Right cardiac atrium (tissue), 5 donors: ENCODE measurements at places on chromosomes 3 and 15. TPM values are rescaled to one million over a fixed set of nuclear protein-coding genes. Genes with fewer than 3 reads are reported as not detected.
A peak's percentile ranks its signal among the peaks of the same experiment; 100 is the strongest.

DNA sequence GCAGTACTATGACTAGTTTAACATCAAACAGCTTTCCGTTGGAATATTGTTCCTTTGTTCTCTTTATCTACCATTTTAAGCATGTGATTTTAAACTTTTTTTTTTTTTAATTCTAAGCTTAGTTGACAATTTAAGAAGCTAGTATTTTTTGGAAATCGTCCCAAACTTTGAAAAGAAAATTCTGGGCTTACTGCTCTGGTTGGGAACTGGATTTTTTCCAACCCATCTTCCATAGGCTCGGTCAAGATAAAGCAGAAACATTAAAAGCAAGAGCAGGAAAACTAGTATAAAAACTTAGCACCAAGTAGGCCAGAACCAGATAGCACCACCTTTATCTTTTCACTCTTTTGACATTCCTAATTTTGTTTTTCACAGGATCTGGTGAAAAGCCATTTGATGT is 49.9 kb downstream of the TSC22D2 start:
- no peak for DNase-seq

GRCh38 chr3:60289341-60290121 is 961.7 kb downstream of the FHIT start:
- no peak for DNase-seq

GRCh38 chr15:39247574-39247973 is 333.3 kb upstream of the THBS1 start:
- no peak for DNase-seq

- DNase-seq = no peak
Observed at GRCh38 chr3:89138048-89138447, 30.6 kb downstream of the EPHA3 start.

- no peak for DNase-seq
Observed at GRCh38 chr3:160001148-160001760, 12.6 kb downstream of the IL12A start.

GRCh38 chr3:133426721-133427120 is 26.9 kb downstream of the BFSP2 start:
- no peak for DNase-seq

- DNase-seq = no peak
Observed at GRCh38 chr15:31088672-31089367, 12.7 kb downstream of the TRPM1 start.

GRCh38 chr3:99777708-99778107 is 40.0 kb upstream of the CMSS1 start:
- DNase-seq = no peak

DNA sequence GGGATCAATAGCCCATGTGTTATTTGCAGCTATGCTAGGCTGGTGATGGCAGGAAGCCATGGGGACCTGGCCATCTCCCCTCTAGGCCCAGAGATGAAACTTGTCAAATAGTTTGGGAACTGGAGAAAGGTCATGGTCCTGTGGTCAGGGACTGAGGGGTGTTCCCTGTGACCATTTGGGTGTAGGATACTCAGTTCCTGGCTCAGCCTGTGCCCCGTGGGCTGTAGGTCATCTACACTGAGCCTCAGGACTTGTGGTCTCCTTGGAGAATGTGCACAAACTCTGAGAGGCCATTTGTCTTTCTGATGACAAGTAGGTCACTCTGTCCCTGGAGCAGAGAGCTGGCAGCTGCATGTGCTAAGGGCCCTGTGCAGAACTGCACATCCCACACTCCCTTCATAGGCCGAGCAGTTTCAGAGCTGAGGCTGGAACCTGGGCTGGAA is 17.5 kb downstream of the GASK1A start:
- DNase-seq = peak; percentile 31

DNA sequence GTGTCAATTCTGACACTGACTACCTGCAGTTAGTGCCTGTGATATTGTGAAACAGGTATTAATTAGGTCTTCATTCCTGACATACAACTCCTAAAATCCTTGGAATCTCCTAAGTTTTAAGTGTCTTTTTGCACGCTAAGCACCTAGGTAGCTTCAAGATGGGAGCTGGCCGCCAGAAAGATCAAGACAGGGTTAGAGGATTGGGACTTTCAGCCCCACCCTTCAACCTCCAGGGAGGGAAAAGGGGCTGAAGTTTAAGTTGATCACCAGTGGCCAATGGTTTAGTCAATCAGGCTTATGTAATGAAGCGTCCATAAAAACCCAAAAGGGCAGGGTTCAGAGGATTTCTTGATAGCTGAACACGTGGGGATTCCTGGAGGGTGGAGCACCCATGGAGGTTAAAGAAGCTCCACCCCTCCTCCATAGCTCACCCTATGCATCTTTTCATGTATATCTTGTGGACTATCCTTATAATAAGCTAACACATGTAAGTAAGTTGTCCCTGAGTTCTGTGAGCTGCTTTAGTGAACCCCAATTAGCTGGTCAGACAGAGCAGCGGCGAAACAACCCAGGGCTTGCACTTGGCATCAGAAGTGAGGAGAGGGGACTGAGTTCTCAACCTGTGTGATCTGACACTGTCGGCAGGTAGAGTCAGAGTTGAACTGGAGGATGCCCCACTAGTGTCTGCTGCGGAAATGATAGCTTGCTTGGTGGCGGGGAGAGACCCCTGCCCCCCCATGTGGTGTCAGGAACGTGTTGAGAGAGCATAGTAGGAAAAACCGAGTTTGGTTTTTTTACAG is 12.8 kb upstream of the SRP14 start:
- DNase-seq = no peak

- DNase-seq = no peak
Observed at GRCh38 chr3:190579514-190580137, 65.7 kb downstream of the IL1RAP start.

- DNase-seq = no peak
Observed at GRCh38 chr3:60912142-60912541, 339.1 kb downstream of the FHIT start.

DNA sequence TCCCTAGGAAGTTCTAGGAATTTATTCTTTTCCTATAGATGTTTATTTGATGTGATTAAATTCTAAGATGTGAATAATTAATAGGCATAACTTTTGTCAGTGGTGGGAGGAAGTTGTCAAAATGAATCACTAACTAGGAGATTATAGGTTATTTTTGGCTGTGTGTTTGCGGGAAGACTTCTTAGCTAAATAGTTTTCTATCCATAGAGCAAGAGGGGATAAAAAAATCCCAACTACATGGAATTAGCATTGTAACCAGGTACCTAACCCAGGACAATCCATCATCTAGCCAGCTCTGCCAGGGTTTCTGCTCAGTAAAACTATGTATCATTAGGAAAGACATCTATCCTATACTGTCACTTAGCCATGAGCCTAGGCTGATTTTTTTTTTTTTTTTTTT is 23.9 kb downstream of the SLC30A4 start:
- no peak for DNase-seq

- DNase-seq = peak; percentile 3
Observed at GRCh38 chr15:76588811-76589747, 252.5 kb downstream of the ISL2 start.

DNA sequence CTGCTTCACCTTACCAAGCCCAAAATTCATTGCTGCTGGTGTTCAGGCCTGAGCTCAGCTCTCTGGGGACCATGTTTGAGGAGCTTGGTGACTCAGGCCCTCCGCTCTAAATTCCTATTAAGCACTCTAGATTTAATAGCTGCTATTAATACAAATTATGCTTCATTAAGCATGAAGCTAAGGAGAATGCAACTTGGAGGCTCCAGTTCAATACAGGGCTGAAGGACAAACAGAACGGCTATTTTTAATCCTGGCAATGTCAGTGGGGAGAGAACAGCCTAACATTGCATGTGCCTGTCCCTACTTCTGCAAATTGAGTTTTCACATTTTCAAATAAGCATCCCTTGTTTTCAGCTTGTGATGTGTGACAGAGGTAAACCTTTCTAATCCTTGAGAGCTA is 80.1 kb upstream of the TRIM42 start:
- no peak for DNase-seq

DNA sequence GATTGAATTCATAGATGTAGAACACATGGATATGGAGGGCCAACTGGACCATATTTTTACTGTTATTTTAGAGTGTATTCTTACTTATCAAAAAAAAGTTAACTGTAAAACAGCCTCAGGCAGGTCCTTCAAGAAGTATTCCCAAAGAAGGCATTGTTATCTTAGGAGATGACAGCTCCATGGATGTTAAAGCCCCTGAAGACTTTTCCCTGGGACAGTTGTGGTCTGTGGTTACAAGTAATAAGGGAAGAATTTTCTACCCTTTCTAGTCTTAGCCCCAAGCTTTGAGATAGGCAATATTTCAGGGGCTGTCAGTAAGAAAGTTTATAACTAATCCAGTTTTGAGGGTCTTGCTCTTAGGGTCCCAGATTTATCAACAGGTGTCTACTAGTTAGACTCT is 62.5 kb downstream of the LRRC49 start:
- DNase-seq = no peak

DNA sequence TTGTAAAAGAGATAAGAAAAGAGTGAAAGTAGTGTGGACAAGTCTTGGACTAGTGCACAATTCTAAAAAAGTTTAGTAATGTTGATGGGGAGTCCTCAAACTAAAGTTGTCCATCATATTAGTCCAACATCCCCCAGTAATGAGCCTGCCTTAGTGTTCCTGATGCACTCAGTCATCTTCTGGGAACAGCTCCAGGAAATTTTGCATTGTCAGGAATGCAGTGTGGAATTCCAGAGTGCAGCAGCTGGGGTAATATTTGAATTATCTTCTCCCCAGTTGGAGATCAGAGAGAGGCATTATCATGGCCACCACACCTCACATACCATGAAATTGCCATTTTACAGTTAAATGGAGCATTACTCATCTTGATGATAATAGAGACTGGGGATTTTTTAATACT is 528.8 kb upstream of the NAALADL2 start:
- no peak for DNase-seq

DNA sequence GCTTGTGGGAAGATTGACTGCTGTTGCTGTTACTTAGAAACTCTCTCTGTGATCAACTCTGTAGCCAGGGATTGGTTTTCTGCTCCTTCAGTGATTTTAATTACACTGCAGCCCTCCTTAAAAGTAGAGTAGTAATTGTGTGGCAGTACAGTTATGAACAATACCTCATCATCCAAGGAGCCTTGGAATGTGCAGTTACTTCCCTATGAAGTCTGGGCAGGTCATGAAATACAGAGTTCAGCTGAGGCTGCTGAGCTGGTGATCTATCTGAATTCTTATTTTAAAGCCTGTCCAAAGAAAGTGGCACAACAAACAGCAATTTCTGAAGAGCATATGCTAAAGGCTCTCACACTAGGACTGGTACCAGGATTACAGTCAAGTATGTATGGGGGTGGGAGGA is 37.4 kb upstream of the MRPL3 start:
- no peak for DNase-seq

- no peak for DNase-seq
Observed at GRCh38 chr3:153159771-153160397, 2.1 kb upstream of the RAP2B start.

PRKAR2A gene
- total RNA-seq = 50.5 TPM

FANCD2OS gene
- not detected for total RNA-seq

RTP3 gene
- total RNA-seq = not detected

PP2D1 gene
- total RNA-seq = not detected

ZNF662 gene
- total RNA-seq = 6.4 TPM

SLC38A3 gene
- 10.4 TPM for total RNA-seq

CCDC14 gene
- total RNA-seq = 12.2 TPM

DISP2 gene
- 0.91 TPM for total RNA-seq

KBTBD13 gene
- 3.2 TPM for total RNA-seq

TNFAIP8L3 gene
- total RNA-seq = 4.3 TPM

SNAP23 gene
- 37.6 TPM for total RNA-seq
